Stimulated activated CD4-positive, alpha-beta T cell treated with anti-CD3 and anti-CD28 coated beads, Interleukin-15, amount 100 ng/mL, for 24 hours (primary cell): ENCODE measurements at places on chromosomes 7 and 10.
A peak's percentile ranks its signal among the peaks of the same experiment; 100 is the strongest.

GRCh38 chr7:28292834-28293526 lies 112.4 kb upstream of the JAZF1 start:
- no peak for DNase-seq

DNA sequence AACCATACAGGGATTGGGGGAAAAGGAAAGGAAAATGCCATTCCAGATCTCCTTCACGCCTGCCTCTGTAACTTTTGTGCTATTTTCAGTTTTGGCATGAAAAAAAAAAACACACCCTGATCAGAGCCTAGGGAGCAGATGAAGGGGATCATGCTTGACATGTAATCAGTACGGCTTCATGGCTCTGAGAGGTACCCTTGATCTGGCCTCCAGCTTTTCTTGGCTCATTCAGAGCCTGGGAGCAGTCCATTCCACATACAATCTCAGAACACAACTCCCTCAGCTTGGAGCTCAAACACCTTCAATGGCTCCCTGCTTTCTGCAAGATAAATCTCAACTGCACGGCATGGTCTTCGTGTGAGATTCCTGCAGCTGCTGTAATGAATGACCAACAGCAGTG lies 422.8 kb upstream of the ZMIZ1 start:
- DNase-seq = no peak

- DNase-seq = no peak
Observed at GRCh38 chr10:43037440-43037839, 39.4 kb upstream of the RET start.

DNA sequence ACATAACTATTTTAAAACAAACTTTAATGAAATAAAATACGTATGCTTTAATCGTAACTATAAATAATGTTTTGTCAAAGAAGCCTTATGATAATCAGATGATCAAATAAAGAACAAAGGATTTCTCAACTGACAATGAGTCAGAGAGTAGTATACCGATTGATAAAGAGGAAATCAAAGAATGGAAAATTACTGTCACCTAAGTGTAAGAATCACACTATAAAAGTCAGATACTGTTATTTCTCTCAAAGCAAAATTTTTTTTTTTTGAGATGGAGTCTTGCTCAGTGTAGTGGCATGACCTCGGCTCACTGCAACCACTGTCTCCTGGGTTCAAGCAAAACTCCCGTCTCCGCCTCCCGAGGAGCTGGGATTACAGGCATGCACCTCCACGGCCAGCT lies 18.8 kb downstream of the DNAJC2 start:
- DNase-seq = peak; percentile 16

- no peak for DNase-seq
Observed at GRCh38 chr7:82755705-82756551, 312.4 kb upstream of the CACNA2D1 start.

- no peak for DNase-seq
Observed at GRCh38 chr10:79446758-79447084, 1.3 kb upstream of the ZCCHC24 start.

DNA sequence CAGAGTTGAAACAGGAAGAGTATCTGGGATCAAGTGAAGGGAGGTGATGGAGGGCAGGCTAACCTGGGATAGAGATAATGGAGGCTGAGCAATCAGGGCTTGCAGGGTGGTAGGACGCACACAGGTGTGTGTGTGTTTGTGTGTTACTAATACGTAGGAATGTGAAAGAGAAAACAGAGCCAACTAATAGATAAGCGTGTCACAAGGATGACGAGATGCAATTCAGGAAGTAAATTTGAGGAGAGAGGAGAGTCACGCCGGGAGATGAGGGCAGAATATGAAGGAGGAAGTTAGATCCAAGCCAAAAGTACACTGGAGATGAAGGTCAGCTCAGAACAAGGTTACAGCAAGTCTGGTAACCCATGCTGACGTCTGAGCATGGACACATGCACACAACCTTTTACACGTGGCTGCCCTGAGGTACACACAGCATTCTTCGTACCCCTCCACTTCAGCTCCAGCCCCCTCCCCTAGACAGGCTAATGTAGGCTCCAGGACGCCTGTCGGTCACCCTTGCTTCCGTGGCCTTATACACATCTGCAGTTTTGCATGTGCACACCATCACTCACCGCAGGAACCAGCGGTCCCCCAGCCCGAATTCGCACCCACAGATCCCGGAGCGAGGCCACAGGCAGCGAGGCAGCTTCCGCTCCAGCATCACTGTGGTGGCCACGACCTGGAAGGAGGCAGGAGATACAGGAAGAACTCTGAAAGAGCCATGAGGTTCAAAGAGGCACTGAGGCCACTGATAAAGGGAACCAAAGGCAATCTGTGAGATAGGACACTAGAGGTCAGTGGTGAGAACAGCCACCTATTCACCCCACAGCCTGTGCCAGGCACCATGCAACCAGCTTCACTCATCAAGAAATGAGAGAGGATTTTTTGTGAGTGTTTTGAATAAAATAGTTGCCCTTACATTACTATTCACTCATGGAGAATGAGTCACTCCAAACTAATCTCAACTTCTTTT lies 23.7 kb upstream of the TRPV6 start:
- no peak for DNase-seq

DNA sequence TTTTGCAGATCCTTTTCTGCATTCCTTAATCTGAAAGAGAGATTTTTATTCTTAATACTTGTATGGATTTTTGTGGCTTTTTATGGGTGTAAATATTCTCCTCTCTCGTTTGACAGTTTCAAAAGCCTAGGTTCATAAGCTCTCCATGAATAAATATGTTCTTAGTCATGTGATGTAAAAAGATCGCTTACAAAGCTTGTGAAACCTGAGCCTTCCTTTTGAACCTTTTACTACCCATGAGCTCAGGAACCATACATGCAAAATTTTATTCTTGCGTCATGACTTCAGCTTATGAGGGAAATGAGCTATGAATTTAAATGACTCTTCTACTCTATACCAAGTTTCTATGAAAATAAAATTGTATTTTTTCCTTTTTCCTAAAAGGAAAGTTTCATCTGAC lies 98.7 kb downstream of the POLL start:
- DNase-seq = no peak

- DNase-seq = no peak
Observed at GRCh38 chr7:31850066-31850465, 163.1 kb downstream of the PPP1R17 start.

DNA sequence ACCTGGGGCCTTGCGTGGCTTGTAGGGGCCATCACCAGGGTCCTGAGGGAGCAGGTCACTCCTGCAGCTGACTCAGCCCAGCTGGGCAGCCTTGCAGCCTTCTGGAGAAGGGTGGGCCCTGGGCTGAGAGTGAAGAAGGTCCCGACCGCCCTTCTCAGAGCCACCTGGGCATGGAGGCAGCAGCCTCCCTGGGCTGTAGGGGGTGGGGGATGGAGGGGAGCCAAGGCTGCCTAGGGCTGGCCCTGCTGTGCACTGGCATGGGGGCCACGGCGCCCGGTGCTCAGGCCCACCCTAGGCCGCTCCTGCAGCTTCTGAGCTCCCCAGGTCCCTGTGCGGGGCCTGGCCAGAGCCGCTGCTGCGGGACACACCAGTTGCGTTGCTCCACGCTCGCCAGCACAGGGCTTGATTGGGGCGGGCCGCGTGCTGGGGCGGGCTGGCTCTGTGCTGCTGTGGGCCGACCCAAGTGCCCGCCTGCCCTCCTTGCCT lies 63.6 kb upstream of the NKX6-2 start:
- no peak for DNase-seq

DNA sequence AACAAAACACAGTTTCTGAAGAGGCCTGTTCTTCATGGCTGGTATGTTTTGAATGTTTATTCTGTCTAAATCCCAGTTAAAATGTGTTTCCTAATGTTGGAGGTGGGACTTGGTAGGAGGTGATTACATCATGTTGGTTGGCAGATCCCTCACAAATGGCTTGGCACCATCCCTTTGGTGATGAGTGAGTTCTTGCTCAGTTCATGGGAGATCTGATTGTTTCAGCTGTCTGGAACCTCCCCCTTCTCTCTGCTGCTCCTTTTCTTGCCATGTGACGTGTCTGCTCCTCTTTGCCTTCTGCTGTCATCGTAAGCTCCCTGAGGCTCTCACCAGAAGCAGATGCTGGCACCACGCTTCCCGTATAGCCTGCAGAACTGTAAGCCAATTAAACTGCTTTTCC lies 383.6 kb upstream of the TPK1 start:
- DNase-seq = no peak

DNA sequence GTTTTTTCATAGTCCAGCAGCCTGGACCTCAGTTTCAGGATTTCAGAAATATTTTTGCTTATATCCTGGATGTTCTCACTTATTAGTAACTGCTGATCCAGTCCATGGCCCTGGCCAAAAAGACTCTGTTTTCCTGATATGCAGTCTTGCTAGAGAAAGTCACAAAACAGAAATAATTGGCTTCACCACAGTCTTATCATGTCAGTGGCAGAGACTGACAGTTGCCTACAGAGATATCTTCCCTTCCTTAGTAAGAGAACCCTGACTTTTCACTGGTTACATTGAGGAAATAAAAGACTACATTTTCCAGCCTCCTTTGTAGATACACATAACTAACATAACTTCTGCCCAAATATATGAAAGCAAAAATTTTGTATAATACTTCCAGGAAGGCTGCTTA lies 56.6 kb downstream of the AHR start:
- DNase-seq = no peak

- DNase-seq = no peak
Observed at GRCh38 chr10:10310498-10310897, 707.2 kb upstream of the CELF2 start.

DNA sequence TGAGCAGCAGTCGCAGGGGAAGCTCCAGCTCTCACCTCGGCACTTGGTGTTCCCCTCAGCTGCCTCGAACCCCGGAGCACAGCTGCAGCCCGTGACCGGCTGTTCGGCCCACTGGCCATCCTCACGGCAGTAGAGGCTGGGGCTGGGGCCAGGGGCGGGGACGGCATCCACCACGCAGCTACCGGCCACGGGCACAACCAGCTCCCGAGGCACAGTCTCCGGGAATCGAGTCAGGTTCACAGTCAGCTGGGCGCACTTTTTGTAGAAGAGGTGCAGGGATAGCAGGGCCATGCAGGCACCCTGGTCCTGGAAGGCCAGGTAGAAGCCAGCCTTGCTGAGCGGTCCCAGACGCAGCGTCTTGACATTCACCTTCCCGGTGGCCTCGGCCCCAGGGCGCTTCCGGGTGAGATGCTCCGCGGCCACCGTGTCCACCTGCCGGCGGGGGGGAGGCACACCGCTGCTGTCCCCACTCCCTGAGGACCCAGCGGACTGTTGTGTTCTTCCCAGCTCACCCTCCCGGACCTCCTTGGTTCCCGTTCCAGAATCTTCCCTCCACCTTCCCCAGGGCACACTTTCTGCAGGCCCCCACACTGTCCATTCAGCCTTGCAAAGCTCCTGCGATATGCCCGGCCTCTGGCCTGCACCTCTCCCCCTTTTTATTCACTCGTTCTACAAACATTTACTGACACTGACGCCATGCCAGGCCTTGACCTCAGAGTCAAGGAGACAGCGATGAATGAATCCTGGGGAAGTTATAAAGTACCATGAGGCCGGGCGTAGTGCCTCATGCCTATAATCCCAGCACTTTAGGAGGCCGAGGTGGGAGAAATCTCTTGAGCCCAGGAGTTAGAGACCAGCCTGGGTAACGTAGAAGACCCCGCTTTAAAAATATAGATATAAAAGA lies 4.8 kb downstream of the EPHB4 start:
- no peak for DNase-seq

DNA sequence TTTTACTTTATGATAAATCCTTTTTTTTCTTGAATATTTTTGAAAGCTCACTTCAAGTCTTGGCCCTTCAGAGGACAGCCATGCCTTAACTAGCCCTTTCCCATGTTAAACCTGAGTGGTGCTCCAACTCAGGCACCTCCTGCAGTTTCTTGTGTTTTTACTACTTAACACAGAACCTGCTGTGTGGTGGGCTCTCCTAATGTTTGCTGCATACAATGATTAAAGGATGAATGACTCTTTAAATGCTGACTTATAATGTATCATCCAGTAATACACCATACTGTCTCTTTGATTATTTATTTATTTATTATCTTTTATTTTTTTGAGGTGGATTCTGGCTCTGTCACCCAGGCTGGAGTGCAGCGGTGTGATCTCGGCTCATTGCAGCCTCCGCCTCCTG lies 179.4 kb downstream of the SEMA3E start:
- no peak for DNase-seq

- DNase-seq = no peak
Observed at GRCh38 chr10:9331583-9332008, 1277.1 kb downstream of the GATA3 start.

DNA sequence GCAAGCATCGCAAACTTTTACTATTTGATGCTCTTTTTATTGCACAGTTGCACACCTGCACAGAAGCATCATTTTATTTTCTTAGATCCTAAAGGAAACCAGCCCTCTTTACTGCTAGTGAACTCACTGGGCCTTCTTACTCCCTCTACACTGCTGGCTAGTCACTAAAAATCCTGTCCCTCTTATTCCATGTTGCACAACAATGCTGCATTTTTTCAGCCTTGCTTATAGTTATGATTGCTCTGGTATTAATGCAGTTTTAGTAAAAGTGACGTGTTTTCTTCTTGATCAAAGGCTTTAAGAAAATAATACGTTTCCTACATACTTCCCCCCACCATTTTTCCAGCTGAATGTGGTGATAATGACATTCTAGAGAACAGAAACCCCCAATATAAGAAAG lies 132.9 kb upstream of the FAM3C start:
- no peak for DNase-seq

GRCh38 chr10:28949005-28950004 lies 272.0 kb downstream of the BAMBI start:
- DNase-seq = no peak

- peak; percentile 74 for DNase-seq
Observed at GRCh38 chr7:26293569-26294308, 2.1 kb downstream of the SNX10 start.

DNA sequence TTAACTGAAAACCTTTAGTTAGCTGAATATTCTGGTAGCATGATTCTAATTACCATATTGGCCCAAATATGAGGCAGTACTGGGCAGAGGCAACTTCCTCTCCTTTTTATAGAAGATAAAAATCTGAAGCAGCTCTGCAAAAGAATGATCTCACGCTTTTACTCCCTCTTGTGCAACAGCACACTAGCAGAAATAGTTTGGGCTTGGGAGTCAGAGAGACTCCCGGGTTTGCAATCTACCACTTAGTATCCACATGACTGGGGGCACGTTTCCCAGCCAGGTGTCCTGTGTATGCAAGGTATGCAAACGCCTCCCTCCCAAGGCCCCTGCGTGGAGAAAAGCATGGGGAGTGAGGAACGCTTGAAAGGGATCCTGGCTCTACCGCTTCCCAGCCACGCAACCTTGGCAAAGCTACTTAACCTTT lies 47.2 kb upstream of the RHEB start:
- no peak for DNase-seq

DNA sequence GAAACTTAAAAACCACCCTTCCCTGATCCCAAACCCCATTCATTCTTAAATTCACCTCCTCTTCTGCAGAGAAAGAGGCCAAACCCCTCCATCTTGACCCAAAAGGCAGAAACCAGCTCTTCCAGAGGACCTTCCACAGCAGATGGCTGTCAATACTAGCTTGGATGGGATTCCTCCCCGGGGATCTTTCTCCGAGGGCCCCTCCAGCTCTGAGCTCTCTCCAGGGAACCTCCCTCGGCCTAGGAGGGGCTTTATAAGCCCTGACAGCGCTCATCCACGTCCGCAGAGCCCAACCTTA lies 5.4 kb downstream of the TNRC18 start:
- no peak for DNase-seq

GRCh38 chr10:92244796-92245195 lies 46.1 kb downstream of the CPEB3 start:
- no peak for DNase-seq

- no peak for DNase-seq
Observed at GRCh38 chr7:75017832-75018231, 53.3 kb downstream of the CASTOR2 start.
